ENCODE measurements at places on chromosomes 7 and 10.

DNA sequence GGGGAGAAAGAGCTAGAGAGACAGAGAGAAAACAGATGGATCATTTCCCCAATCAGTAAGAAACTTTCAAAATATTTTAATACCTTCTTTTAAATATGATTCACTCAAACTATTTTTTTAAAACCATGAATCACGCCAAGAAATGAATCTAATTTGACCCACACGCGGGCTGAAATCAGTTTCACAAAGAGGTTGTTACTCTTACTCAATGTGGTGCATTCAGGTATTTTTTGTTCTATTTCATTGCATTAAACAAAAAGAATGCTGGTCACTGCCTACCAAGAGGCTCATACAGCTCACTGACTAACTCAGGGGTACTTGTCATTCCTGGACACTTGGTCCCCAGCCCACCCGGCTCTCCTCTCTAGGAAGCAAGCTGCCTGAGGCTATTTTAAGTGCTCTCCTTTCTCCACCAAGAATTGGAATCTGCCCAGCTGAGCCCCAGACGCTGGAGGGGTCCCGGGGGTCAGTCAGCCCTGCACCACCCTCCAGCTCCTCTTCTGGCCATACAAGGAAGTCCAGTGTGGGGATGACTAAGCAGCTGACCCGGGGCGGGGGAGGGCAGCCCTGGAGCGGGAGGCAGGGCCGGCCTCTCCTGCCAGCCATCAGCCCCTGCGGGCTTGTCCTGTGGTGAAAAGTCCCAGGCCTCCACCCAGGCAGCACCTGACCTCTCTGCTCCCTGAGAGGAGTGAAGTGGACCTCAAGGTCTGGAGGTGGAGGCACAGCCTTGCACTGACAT lies 21.7 kb upstream of the PFKP start:
- DNase-seq = no peak

DNA sequence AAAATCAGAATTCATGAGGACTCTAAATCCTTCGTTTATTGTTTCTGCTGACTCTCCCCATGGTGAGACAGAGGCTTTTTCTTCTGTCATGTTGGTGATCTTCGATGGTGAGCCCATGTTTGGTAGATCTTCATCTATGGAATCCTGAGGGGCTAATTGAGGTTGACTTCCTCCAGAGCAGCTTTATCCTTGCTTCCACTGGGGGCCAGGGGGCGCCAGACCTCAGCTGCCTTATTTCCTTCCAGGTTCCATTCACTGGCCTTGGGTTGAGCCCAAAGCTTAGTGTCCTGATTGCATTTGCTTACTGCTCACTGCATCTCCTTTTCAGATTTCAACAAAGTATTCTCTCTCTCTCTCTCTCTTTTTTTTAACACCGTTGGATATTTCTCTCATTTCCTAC lies 80.7 kb downstream of the GCC1 start:
- DNase-seq = peak; percentile 2

- DNase-seq = no peak
Observed at GRCh38 chr10:119323085-119324016, 116.0 kb downstream of the GRK5 start.

- no peak for DNase-seq
Observed at GRCh38 chr7:2405201-2405600, 1.8 kb downstream of the CHST12 start.

GRCh38 chr10:6920072-6921019 lies 340.3 kb upstream of the PRKCQ start:
- no peak for DNase-seq

DNA sequence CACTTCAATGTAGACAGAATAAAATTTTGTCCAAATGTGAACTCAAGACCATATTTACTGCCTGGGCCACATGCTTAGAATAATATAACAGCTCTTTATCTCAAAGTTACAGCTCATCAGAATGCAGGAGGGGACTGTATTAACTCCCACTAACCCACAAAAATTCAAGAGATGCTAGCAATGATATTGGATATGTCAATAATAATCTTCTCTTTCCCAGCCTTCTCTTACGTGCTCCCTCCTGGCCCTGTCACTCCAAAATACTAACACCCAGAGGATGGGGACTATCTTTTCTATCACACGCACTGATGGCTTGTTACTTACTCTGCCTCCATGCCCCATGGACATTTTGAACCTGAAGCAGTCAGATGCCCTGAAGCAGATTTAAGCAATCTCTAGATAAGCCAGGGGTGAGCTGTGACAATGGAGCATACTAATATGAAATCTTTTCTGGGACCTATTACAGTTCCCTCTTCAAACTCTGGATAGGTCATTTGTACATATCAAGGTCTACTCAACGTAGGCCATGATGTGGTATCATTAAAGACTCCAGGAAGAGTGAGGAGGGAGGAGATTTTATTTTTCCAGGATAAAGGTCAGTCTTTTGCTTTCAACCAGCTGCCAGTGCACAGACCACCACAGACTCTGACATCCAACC lies 803.0 kb downstream of the GRM8 start:
- DNase-seq = no peak

GRCh38 chr7:20033621-20034400 lies 183.4 kb downstream of the MACC1 start:
- no peak for DNase-seq

- DNase-seq = no peak
Observed at GRCh38 chr10:5708356-5708755, 23.7 kb downstream of the TASOR2 start.

DNA sequence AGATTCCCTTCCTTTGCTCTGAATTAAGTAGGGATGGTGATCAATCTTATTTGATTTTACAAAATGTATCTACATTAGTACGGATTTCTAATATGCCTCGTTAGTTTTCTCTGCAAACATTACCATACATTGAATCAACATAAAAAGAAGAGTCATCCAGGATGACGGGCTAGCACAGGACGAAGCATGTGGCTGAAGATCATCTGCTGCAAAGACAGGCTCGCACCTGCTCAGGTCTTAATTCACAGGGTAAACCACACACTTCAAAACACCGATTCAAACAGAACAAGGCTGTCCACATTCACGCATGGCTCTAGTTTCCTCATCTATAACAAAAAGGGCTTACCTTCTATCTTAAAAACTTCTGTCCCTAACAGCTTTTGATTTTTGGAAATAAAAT lies 323.0 kb downstream of the PARD3 start:
- no peak for DNase-seq

- DNase-seq = no peak
Observed at GRCh38 chr10:33291053-33291592, 43.3 kb downstream of the NRP1 start.

- no peak for DNase-seq
Observed at GRCh38 chr7:94056796-94057207, 52.6 kb upstream of the BET1 start.

DNA sequence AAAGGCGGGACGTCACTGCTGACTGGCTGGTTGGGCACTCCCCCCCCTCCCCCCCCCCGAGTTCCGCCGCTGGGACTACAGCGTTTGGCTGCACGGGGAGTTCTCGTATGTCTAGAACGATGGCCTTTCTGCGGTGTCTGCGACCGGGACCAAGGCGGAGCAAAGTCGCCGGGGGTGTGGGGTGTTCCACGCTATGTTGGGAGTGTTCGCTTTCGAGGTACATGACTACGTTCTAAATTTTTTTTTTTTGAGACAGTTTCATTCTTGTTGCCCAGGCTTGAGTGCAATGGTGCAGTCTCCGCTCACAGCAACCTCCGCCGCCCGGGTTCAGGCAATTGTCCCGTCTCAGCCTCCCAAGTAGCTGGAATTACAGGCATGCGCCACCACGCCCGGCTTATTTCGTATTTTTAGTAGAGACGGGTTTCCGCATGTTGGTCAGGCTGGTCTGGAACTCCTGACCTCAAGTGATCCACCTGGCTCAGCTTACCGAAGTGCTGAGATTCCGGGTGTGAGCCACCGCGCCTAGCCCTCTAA lies 573 bp upstream of the IDI1 start:
- no peak for DNase-seq

GRCh38 chr7:155057076-155057475 lies 13.0 kb upstream of the HTR5A start:
- DNase-seq = no peak

DNA sequence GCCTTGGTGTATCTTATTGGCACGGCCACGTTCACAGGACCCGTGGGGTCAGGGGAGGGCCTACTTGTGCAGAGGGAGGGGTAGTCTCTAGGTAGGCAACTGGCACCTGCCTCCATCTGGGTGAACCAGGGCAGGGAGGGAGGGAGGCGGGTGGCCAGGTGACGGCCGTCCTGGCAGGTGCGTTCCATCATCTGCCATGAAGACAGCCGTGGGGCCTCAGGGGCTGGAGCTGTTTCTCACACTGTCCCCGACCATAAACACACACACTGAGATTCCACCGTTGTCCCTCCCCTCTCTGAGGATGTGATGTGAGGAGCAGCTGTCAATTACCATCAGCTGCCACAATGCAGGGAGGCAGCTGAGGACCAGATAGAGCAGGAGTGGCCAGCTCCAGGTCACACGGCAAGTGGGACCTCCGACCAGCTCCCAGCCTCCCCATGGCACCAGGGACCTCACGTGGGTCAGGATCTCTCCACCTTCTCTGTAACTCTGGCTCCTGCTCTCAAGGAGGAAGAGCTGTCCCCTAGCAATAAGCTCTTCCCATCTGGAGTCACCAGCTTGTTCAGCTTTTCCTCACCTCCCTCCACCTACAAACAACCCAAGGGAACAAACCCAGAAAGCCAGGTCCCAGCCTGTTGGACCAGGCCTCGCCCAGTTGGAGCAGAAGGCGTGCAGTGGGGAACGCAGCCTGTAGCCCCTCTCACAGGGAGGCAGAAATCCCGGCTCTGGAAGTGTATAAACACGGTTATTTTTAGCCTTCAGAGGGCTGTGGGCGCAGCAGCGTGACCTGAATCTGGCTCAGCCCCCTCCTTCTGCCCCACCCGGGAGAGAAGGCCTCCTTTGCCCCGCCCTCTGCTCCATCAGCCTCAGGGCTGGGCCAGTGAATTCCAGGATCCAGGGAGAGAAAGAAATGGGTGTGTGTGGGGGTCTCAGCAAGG lies 33.1 kb downstream of the ZMIZ1 start:
- DNase-seq = peak; percentile 91

GRCh38 chr10:51073453-51074237 lies 642 bp upstream of the PRKG1 start:
- DNase-seq = no peak

- DNase-seq = no peak
Observed at GRCh38 chr10:116809483-116810119, 39.7 kb upstream of the ENO4 start.

- no peak for DNase-seq
Observed at GRCh38 chr10:70292004-70292403, 8.2 kb upstream of the NPFFR1 start.

DNA sequence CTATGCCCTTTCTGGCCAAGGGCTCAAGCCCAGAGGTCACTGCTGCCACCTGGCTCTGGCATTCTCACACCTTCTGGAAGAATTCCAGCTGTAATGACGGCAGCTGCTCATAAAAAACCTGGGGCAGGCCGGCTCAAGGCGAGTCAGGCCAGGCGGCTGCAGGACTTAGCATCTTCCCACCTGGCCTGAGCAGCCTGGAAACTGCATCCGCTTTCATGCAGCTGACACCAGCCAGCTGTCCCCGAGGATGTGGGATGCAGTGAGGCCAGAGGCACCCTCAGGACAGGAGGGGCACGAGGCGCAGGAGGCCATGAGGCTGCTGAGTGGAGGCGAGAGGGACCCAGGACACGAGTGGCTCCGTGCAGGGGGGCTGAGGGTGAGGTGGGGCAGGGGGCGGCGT lies 47.5 kb upstream of the ADGRA1 start:
- DNase-seq = no peak

Measured in NCI-H1694 treated with DMSO at 0.1 percent for 48 hours (cell line).